ENCODE measurements at places on chromosomes 7 and 10. TPM values are rescaled to one million over a fixed set of nuclear protein-coding genes. Genes with fewer than 3 reads are reported as not detected.

GJD4 gene
- not detected for total RNA-seq

NKX2-3 gene
- under 0.01 TPM for total RNA-seq

TMEM106B gene
- total RNA-seq = 13.1 TPM

TRPV5 gene
- not detected for total RNA-seq

SRRM3 gene
- total RNA-seq = 2.5 TPM

TFPI2 gene
- total RNA-seq = 81.8 TPM

NPY gene
- not detected for total RNA-seq

AKR1C4 gene
- not detected for total RNA-seq

ADCY1 gene
- 0.13 TPM for total RNA-seq
